ENCODE measurements at places on chromosomes 7 and 10. TPM values are rescaled to one million over a fixed set of nuclear protein-coding genes. Genes with fewer than 3 reads are reported as not detected.

DNA sequence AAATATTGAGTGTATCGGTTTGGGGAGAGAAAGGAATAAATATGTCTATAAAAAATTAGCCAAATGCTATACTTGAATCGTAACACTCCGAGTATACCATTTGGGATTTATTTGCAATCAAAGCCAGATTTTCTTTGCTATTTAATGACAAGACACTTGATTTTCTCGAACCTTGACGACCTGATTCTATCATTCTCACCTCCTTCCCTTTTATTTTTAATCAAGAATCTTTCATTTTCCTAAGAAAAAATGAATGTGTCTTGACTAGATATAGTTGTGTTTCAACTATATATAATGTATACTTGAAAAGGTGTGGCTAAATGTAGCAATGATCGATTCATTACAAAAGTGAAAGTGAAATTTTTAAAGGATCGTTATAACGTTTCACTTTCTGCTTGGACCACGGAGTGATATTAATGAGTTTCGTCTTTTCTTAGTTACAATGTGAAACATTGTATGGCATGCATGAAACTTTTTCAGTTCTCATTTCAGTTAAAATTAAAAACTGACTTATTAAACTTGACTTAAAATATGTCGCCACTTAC lies 562 bp downstream of the NUB1 start:
- DNase-seq: peak; percentile 21

DNA sequence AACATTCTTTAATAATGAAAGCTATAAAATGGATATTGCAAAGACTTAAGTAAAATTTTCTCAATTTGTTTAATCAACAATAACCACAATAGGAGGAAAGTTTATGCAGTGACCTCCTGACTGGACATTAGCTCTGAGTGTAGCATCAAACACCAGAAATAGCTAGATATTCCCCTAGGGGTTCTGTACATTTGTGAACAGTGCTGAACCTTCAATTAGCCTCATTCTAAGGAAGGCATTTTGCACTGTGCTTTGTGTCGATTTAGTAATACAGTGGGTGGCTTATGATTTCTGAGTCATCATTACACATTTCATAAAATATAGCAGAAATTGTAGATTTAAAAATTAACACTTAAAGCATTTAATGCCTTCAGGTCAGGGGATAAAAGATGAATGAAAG lies 367.3 kb upstream of the PCDH15 start:
- no peak for DNase-seq

DNA sequence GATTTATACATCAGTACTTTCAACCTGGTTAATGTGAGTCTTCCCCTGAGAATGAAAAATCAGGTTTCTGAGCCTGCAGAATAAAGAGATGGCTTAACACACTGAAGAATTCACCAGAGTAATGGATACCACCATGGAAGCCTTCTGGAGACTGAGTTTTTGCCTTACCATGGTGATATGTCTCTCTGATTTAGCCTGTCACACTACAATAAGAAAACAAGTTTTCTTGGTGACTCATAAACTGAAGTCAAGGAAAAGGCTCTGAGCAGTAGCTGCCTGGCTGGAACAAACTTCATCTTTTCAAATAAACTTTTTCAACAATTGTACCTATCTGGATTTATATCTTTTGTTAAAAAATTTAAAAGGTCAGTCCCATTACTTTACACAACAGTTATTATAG lies 229.0 kb downstream of the PRPF18 start:
- DNase-seq: peak; percentile 65

GRCh38 chr7:114293289-114294012 lies 121.2 kb upstream of the FOXP2 start:
- DNase-seq: peak; percentile 52

GHRHR gene
- not detected for total RNA-seq

GRCh38 chr7:128115336-128115820 lies 84.1 kb upstream of the LRRC4 start:
- DNase-seq: peak; percentile 33

DNA sequence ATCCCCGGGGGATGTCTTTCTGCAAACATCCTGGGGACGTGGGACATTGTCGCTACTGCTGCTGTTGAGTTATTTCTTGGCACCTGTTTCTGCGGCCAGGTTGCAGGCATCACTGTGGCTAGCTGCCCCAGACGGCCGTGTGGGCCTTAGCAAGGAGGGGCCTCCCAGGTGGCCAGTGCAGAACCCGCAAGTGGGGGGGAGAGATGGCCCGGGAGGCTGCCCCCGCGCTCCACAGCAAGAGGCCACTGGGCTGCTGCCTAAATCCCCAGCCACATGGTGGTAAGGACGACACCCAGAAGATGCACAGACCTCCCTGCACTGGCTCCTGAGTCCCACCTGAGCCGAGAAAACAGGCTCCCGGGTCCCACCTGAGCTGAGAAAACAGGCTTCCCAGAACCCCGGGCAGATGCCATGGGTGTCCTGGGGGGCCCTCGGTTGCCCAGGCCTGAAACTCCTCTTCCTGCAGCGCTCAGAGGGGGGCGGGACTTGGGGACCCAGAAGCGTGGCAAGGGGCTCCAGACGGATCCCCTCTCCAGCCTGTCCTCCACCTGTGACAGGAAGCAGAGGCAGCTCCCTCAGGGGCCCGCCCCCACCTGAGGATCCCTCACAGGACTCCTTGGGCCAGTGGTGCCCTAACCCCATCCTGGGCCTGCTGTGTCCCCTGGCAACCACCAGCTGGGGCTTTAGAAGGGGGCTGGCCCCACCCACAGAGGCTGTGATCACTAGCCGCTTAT lies 952 bp upstream of the MAFK start:
- DNase-seq: no peak

VWC2 gene
- total RNA-seq: not detected

DNA sequence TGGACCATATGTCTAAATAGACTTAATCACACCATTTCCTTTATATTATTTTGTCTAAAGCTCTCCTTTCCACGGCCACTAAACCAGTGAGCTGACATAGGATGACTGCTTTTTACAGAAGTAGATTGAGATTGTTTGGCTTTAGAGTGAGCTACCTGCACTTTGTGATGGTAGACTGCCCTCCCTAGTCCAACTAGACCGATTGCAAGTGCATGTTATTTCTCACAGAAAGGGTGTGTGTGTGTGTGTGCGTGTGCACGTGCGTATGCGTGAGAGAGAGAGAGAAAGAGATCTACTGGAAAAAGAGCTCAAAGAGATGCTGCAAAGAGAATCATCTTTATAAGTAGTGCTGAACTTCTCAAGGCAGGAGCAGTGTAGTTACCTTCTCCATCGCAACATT lies 60.7 kb downstream of the VCL start:
- peak; percentile 47 for DNase-seq

DNA sequence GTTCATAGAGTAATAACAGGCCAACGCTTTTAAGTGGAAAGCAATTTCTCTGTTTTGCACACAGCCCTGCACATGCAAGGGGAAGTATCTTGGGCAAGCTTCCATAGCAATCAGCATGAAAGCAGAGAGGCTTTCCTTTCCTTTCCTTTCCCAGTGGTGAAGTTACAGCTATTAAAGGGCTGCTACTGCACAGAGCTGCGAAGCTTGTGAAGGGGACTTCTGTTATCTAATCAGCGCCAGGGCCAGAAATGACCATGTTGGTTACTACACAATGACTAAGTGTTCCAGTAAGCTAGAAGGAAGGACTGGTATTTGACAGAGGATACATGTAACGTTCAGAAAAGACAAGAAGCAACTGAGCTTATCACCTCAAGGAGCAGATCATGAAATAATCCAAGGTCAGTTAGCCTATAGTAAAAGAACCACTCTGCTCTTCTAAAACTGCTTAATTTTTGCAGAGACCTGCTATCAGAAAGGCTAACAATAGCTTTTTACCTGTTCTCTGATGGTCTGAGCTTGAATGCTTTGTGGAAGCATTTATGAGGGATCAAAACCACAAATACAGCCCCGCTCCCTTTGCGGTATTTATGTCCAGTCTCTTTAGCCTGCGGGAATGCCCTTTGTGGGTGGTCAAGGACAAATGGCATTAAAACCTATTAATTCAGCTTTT lies 45.9 kb downstream of the SGMS1 start:
- peak; percentile 27 for DNase-seq

GRCh38 chr10:60171436-60172013 lies 218.2 kb downstream of the ANK3 start:
- DNase-seq: no peak

DNA sequence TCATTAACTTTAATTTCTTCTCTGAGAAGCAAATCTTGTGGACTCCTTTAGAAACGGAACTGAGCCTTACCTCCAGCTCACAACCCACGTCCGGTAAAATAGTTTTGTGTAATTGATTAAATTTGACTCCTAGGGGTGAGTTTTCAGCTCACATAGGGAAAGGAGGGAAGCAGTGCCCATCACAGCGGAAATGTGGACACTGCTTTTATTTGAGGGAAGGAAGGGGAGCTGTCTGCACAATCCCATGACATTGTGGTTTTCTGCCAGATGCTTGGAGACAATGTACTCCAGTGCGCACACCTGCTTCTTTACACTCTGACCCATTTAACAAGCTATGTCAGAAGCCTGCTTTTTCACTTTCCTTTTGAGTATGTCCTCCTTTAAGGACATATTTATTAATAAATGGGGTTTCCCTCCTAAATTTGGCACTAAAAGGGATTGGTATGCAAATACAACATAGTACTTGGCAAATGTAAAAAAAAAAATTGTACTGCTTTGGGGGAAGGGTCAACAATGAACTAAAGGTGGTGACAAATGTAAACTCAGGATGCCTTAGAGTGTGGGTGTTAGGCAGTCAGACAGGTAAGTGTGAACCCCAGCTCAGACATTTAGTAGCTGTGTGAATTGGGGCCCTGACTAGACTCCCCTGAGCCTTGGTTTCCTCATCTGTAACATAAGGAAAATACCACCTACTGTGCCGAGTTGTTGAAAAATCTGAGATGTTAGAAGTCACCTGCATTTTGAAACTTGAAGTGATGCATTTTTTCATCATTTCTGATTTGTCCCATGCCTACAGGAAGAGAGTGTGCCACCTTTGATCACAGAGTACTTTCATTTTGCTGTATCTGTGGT lies 90.2 kb upstream of the KLF6 start:
- DNase-seq: no peak

- no peak for DNase-seq
Measured at GRCh38 chr7:28792858-28793257, 165.3 kb downstream of the TRIL start.

DNA sequence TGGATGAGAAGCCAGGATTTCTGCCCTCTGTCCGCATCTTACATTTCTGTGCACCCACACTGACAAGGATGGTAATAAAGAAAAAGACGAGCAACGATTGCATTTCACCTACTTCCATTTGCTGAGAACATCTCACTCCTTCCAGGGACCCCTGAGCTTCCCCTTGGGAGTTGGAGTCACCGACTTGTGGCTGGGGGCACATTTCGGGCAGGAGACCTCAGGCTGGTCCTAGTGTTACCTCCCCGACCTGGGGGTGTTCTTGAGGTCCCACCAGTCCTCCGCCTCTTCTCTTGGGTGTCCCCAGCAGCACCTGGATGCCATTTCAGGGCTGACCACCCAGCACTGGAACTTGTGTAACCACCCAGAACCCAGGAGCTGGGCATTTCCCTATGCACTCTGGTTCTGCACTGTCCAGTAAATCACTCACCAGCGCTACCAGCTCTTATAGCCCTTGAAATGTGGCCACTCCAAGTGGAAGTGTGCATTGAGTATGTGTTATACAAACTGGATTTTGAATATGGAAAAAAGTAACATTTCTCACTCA lies 84.9 kb downstream of the LANCL2 start:
- DNase-seq: no peak

DNA sequence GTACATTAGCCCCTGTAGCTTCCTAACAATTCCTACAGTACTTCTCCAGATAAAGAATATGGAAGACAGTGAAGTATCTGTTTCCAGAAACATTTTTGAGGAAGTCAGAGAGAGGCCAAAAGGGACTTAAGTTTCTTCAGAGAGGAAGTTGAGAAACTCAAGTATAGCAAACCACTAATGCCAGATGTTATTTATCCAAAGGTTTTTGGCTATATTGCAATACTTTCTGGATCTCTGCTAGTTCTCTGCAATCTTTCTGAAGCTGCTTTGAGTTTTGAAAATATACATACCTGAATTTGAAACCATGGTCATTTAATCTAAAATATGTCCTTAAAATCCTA lies 64.7 kb downstream of the BICC1 start:
- DNase-seq: no peak

OPN1SW gene
- not detected for total RNA-seq

DNA sequence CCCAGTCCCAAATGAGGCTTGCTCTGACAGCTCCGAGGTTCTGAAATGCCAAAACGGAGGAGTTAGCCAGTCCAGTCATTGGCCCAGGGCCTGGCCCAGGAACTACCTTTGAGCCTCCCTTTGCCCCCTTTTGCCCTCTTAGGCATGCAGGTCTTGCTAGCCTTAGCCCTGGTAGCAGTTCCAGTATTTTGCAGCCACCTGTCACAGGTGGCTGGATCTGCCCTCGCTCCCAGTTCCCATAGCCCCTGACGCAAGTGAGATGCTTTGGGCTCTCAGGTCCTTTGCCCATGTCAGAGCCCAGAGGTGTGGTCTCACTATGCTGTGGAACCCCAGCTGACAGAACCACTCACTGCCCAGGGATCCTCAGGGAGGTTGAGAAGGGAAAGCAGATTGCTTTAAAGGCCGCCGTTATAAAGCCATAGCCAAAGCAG lies 42.0 kb downstream of the GPRIN2 start:
- DNase-seq: no peak

- peak; percentile 1 for DNase-seq
Measured at GRCh38 chr10:38174336-38174735, 80.2 kb downstream of the ZNF37A start.

AS3MT gene
- total RNA-seq: 11.4 TPM

GRCh38 chr10:35635576-35635975 lies 6.5 kb downstream of the FZD8 start:
- peak; percentile 65 for DNase-seq

SLIT1 gene
- under 0.01 TPM for total RNA-seq

- no peak for DNase-seq
Measured at GRCh38 chr7:27434756-27435400, 192.3 kb downstream of the EVX1 start.

- no peak for DNase-seq
Measured at GRCh38 chr10:33321516-33321915, 13.0 kb downstream of the NRP1 start.

- no peak for DNase-seq
Measured at GRCh38 chr7:91033574-91033973, 230.7 kb upstream of the FZD1 start.

DNA sequence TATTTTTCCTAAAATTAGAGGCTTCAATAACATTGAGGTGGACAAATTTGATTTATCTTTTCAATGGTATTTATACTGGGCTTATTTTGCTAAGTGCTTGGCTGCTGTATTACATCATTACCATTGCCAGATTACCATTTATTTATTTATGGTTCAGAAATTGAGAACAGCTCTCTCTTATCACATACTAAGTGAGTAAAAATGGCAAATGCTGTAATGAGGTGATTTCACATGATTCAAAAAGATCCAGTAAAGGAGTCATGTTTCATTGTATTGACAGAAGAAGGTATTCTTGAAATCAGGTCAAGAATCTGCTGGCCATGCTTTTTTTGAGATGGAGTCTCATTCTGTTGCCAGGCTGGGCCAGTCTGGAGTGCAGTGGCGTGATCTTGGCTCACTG lies 322.6 kb downstream of the KIF20B start:
- DNase-seq: no peak
